ENCODE measurements at places on chromosomes 5 and 9.

DNA sequence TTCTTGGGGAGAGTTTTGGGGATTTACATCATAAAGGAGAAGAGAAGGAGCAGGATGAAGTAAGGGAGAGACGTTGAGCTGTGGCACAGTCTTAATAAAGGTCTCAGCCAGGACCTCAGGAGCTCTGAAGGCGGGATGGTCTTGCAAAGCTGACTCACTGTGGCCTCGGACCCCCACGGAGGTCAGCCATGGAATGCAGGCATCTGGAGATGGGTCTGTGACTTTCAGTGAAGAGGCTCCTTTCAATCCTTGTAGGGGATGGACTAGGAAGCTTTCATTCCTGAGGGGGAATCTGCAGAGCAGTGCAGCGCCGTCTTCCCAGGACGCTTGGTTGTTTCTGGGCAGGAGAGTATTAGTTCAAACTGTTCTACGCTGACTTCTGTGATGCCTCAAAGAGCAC lies 65.7 kb upstream of the BASP1 start:
- H3K4me3 ChIP-seq = no peak overlapping the region
- H3K27me3 ChIP-seq = no peaks in the 10 kb centered on the region
- no peaks in the 10 kb centered on the region for H3K36me3 ChIP-seq
- no peak for DNase-seq

GRCh38 chr9:106915851-106916250 lies 52.9 kb downstream of the ZNF462 start:
- H3K27ac ChIP-seq = peak overlapping the region; percentile 50
- H3K36me3 ChIP-seq = no peaks in the 10 kb centered on the region
- no peaks in the 10 kb centered on the region for H3K27me3 ChIP-seq
- no peak overlapping the region for H3K4me3 ChIP-seq

- no peak overlapping the region for H3K4me3 ChIP-seq
- no peaks in the 10 kb centered on the region for H3K36me3 ChIP-seq
- no peaks in the 10 kb centered on the region for H3K4me1 ChIP-seq
- DNase-seq = no peak
- no peaks in the 10 kb centered on the region for H3K27me3 ChIP-seq
Observed at GRCh38 chr5:158807946-158808345, 291.8 kb downstream of the EBF1 start.

- H3K27me3 ChIP-seq = no peaks in the 10 kb centered on the region
- DNase-seq = no peak
- no peak overlapping the region for H3K4me3 ChIP-seq
- no peaks in the 10 kb centered on the region for H3K36me3 ChIP-seq
Observed at GRCh38 chr9:15944341-15944740, 391.5 kb downstream of the CCDC171 start.

DNA sequence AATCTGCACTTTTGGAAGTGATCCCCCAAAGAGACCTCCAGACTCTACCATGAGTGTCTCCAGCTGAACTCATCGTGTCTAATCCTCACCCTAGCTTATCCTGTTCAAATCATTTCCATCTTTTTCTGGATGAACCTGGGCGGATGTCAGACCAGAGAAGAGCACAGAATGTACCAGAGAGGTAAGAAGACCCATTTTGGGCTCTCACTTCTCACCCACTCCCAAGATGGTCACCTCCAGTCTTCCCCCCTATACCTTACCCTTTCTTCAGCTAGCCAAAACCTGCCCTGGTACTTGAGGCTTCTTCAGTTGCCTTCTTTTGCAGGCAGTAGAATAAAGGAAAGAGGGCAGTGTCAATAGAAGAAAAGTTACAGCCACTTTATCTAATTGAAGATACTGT lies 27.9 kb upstream of the ANXA2R start:
- no peaks in the 10 kb centered on the region for H3K27me3 ChIP-seq
- H3K27ac ChIP-seq = no peak overlapping the region
- H3K36me3 ChIP-seq = no peaks in the 10 kb centered on the region
- DNase-seq = no peak
- H3K4me3 ChIP-seq = peak overlapping the region; percentile 69

DNA sequence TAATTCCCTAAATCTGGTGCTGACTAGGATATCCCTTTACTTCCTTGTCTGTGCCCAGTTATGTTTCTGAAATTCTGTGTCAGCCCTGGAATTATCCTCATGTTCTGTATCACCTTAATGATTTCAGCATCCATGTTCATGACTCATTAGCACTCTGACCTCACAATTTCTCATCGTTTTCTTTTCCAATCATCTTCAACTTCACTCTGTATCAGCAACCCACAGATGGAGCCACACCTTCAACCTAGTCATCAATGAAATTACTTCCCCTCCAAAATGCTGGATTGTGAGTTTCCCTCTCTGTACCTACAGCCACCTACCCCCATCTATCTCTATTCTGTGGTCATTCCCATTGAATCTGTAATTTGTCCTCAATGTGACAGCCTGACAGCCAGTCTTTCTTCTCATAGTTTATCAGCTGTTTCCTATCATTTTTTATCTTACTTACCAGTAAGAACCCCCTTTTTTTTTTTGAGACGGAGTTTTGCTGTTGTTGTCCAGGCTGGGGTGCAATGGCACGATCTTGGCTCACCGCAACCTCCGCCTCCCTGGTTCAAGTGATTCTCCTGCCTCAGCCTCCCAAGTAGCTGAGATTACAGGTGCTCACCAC lies 3.1 kb upstream of the IL6ST start:
- DNase-seq = no peak
- H3K27me3 ChIP-seq = no peaks in the 10 kb centered on the region
- H3K4me3 ChIP-seq = no peak overlapping the region
- H3K4me1 ChIP-seq = peaks cover 7% of the 10 kb centered on the region

- H3K36me3 ChIP-seq = no peaks in the 10 kb centered on the region
- DNase-seq = no peak
- H3K27ac ChIP-seq = no peak within 1 kb of the TSS
- no peaks in the 10 kb centered on the region for H3K4me1 ChIP-seq
Observed at GRCh38 chr5:102498271-102499034, at the start of gene SLCO6A1. SLCO6A1 (minus strand) TSS chr5:102499001; CDS start chr5:102498844, 157 bp downstream.

DNA sequence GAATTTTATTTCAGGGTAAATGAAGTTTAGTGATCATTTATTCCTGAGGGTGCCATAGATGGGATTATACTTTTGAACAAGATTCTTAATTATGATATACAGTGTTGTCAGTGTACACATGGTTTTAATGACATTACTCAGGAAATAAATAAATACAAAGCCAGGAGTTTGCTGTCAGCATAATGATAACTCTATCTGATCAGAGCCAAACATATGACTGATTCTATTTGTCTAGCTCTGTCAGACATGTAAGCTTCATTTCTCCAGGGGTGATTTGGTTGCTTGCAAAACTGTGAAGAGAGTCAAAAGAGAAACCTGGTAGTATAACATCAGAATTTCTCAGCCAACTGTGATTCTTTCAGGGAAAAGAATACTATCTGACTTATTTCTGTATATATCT lies 1425.8 kb upstream of the C9orf72 start:
- H3K36me3 ChIP-seq = no peaks in the 10 kb centered on the region
- DNase-seq = no peak
- no peak overlapping the region for H3K4me3 ChIP-seq
- no peaks in the 10 kb centered on the region for H3K4me1 ChIP-seq
- H3K27me3 ChIP-seq = no peaks in the 10 kb centered on the region

DNA sequence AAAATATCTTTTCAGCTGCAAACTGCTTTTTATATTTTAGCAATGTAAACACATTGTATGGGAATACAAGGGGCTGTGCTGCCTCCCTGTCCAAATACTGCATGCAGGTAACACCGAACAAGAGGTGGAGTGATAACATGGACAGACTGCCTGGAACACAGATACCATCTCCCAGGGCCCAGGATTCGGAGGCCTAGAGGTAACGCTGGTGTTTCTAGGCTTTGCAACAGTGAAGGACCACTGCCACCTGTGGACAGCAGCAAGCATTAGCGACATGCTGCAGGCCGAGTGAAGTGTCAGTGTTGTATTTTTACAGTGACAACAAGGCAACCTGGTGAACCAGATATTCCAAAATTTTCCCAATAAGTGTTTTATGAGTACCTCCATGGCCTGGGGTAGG lies 379.1 kb downstream of the DMRT2 start:
- peak; percentile 23 for DNase-seq
- no peak overlapping the region for H3K4me3 ChIP-seq
- no peaks in the 10 kb centered on the region for H3K36me3 ChIP-seq
- H3K4me1 ChIP-seq = no peaks in the 10 kb centered on the region
- no peaks in the 10 kb centered on the region for H3K27me3 ChIP-seq
- H3K27ac ChIP-seq = no peak overlapping the region

DNA sequence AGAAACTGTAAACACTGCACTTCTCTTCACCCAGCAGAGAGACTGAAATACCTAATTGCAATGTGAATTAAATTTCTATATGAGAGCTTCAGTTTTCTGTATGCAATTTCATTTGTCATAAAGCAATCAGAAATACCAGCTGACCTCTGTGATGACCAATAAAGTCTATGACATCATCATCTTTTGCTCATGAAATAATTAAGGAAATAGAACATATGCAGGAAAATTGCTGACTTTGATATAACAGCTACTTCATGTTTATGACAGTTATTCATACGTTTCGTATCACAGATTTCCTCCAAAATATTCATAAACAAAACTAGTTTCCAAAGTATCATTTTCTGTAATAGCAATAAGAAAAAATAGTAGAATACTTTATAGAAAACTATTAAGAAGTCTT lies 652.3 kb downstream of the SLCO4C1 start:
- no peaks in the 10 kb centered on the region for H3K36me3 ChIP-seq
- no peaks in the 10 kb centered on the region for H3K27me3 ChIP-seq
- H3K4me3 ChIP-seq = no peak overlapping the region
- no peak overlapping the region for H3K27ac ChIP-seq

DNA sequence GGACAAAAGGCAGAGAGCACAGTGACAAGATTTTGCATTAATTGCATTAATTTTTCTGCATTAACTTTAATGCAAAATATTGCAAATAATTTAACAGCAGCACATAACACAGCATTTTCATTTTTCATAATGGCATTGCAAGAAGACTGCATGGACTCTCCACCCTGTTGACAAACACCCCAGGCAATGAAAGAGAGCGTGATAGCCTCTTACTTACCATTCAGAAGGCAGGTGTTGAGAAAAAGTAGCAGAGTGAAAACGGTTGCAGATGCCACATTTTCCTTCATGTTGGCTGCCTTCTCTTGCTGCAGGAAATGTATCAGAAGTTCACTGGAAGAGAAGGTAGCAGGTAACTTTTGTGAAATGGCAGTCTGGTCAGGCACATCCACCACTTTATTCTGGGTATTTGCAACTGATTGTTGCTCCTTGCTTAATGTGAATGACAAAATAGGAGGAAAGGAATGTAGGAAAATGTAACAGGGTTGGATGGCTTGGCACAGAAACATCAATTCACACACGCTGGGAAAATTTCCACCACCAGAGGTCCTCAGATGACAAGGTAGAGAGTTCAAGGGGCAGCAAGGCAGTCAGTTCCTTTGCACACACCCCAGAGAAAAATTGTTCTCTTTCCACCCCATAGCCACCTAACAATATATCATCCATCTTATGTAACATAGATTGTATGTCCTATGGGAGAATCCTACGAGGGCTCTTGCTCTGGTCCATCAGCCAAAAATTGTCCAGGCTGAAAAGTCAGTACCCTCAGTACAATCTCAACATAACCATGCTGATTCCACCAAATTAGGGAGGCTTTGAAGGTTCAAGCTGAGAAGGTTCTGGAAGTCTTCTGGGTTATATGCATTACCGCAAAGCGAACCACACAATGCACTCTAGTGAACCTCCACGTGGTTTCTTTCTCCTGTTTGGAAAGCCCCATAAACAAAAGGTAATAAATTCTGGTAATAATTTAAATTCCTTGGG lies 41.9 kb upstream of the AGXT2 start:
- no peaks in the 10 kb centered on the region for H3K27me3 ChIP-seq
- H3K4me1 ChIP-seq = no peaks in the 10 kb centered on the region
- H3K27ac ChIP-seq = no peak overlapping the region
- no peak for DNase-seq

DNA sequence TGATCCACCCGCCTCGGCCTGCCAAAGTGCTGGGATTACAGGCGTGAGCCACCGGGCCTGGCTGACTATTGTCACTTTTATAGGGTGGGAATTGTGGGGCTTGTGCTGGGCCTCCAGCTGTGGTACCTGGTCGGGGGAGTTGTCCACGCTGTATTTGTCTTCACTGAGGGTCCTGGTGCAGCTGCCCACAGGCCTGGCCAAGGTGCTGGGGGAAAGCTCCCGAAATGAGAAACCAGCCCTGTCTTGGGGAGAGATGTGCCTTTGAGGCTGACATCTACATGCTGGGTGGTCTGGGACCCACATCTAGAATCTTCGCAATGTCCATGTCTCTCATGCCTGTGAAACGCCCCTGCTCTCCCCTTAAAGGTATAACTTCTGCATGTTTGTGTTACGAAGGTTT lies 2.6 kb downstream of the EXOC3 start:
- no peaks in the 10 kb centered on the region for H3K4me1 ChIP-seq
- no peak overlapping the region for H3K4me3 ChIP-seq

GRCh38 chr5:56158331-56158960 lies 74.7 kb downstream of the ANKRD55 start:
- no peaks in the 10 kb centered on the region for H3K27me3 ChIP-seq
- H3K4me1 ChIP-seq = no peaks in the 10 kb centered on the region
- no peaks in the 10 kb centered on the region for H3K36me3 ChIP-seq

- H3K4me3 ChIP-seq = no peak overlapping the region
- no peaks in the 10 kb centered on the region for H3K4me1 ChIP-seq
- no peak for DNase-seq
- H3K27me3 ChIP-seq = no peaks in the 10 kb centered on the region
Observed at GRCh38 chr5:55407059-55407684, 99.4 kb downstream of the MTREX start.

DNA sequence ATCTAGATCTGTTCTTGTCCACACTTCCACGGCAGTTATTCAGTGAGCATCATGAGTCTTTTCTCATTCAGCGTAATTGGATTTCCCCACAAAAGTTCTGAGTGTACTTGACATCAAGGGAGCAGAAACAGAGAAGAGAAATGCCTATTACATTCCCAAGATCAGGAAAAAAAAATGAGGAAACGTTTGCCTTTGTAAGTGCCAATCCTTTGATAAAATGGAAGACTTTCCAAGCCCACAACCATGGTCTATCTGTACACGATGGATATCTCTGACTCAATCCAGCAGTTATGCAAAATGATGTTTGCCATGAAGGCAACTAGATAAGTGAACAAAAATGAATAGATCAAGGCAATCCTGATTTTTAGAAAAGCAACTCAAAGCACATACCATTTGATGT lies 235.9 kb downstream of the DOCK8 start:
- H3K36me3 ChIP-seq = no peaks in the 10 kb centered on the region
- no peaks in the 10 kb centered on the region for H3K4me1 ChIP-seq
- H3K27me3 ChIP-seq = no peaks in the 10 kb centered on the region
- DNase-seq = no peak
- no peak overlapping the region for H3K27ac ChIP-seq

DNA sequence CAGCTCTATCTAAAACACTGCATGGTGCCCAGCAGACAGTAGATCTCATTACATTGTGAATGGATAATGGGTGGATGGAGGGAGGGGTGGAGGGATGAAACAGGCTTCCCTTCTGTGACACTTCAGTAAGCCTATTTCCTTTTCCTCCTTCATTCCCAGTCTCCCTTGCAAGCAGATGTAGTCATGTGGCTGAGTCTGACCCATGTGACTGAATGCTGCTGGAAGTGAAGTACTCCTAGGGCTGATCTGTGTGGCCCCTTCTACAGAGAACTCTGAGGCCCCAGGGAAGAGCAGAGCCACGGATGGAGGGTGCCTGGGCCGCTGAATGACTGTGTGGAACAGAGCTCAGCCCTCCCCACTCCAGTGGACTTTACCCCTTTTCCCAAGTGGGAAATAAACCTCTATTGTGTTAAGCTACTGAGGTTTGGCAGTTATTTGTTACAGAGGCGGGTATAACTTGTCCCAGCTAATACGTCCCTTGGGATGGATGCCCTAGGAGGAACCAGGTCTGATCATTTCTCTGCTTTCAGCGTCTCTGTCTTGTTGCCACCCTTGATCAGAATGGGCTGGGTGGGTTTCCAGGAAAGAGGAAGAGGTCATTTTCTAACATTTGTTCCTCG lies 176.1 kb upstream of the MVB12B start:
- H3K4me3 ChIP-seq = no peak overlapping the region
- H3K4me1 ChIP-seq = no peaks in the 10 kb centered on the region
- no peak overlapping the region for H3K27ac ChIP-seq
- H3K36me3 ChIP-seq = no peaks in the 10 kb centered on the region

Measured in pancreas (tissue), 10 donors.